Fibroblast of the aortic adventitia (primary cell): ENCODE measurements at places on chromosomes 6 and 20. TPM values are rescaled to one million over a fixed set of nuclear protein-coding genes. Genes with fewer than 3 reads are reported as not detected.

Gene LTB
- total RNA-seq = not detected in 2 replicates

Gene SPDEF
- total RNA-seq = not detected in 2 replicates

Gene RAMACL
- total RNA-seq = 2.4 and 2.5 TPM in 2 replicates

Gene MLN
- not detected in 2 replicates for total RNA-seq

Gene TOMM6
- total RNA-seq = 38.3 and 131 TPM in 2 replicates

Gene GSTA3
- total RNA-seq = not detected in 2 replicates

Gene PTCRA
- not detected in 2 replicates for total RNA-seq
